ENCODE measurements at places on chromosomes 13 and 19. TPM values are rescaled to one million over a fixed set of nuclear protein-coding genes. Genes with fewer than 3 reads are reported as not detected.

The TRIP10 gene
- total RNA-seq = 52.0 TPM

The TNFRSF19 gene
- total RNA-seq = 7.5 TPM

The SLC1A6 gene
- total RNA-seq = not detected

The CYP2A7 gene
- total RNA-seq = not detected

The TMEM221 gene
- not detected for total RNA-seq

The RASIP1 gene
- 1.3 TPM for total RNA-seq

The F10 gene
- not detected for total RNA-seq

The KLK4 gene
- total RNA-seq = not detected

The NLRP12 gene
- not detected for total RNA-seq

The EID2B gene
- 3.3 TPM for total RNA-seq

The NLRP11 gene
- total RNA-seq = not detected

The GSX1 gene
- not detected for total RNA-seq

The CYP4F12 gene
- total RNA-seq = not detected

The ZNF555 gene
- 9.2 TPM for total RNA-seq

The CLEC17A gene
- not detected for total RNA-seq

The ENOX1 gene
- total RNA-seq = 0.65 TPM

The SPACA6 gene
- total RNA-seq = 3.8 TPM

The CAMSAP3 gene
- not detected for total RNA-seq

The FXYD1 gene
- 0.32 TPM for total RNA-seq

The CLEC4M gene
- total RNA-seq = not detected

The ZNF653 gene
- total RNA-seq = 3.6 TPM

The OR7A5 gene
- not detected for total RNA-seq

The DHDH gene
- 0.13 TPM for total RNA-seq

The C19orf67 gene
- total RNA-seq = not detected

The SUPT5H gene
- 98.4 TPM for total RNA-seq

The KLK3 gene
- not detected for total RNA-seq

The IGFL2 gene
- total RNA-seq = 0.11 TPM

The DACT3 gene
- 2.6 TPM for total RNA-seq

The SPACA7 gene
- total RNA-seq = not detected

The EPSTI1 gene
- total RNA-seq = 18.1 TPM

The TLE2 gene
- total RNA-seq = 4.5 TPM

The THOP1 gene
- 53.8 TPM for total RNA-seq

The SIPA1L3 gene
- 17.8 TPM for total RNA-seq

The ZNF541 gene
- total RNA-seq = 0.13 TPM

The C13orf42 gene
- not detected for total RNA-seq

The FPR2 gene
- total RNA-seq = not detected

The ELSPBP1 gene
- not detected for total RNA-seq

The THSD1 gene
- total RNA-seq = 22.0 TPM

The MCEMP1 gene
- total RNA-seq = not detected

The NDUFA7 gene
- 14.9 TPM for total RNA-seq
